ENCODE measurements at places on chromosomes 2 and 18.

GRCh38 chr2:219104107-219105035 lies 43.6 kb upstream of the IHH start:
- no peak for DNase-seq

DNA sequence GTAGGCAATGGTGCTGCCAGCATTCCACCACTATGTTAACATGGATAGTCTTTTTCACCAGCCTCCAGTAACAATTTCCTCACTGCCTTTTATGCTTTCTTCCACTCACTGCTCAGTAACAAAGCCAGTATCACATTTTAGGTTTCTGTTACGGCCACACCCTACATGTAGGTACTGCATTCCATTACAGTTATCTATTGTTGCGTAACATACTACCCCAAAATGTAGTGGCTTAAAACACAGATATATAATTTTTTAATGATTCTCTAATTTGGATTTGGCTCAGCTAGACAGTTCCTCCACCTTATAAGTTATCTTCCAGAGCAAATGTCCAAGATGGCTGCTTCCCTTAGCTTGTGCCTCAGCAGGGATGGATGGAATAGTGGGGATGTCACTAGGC lies 498.7 kb upstream of the ACVR2A start:
- DNase-seq, result no peak

DNA sequence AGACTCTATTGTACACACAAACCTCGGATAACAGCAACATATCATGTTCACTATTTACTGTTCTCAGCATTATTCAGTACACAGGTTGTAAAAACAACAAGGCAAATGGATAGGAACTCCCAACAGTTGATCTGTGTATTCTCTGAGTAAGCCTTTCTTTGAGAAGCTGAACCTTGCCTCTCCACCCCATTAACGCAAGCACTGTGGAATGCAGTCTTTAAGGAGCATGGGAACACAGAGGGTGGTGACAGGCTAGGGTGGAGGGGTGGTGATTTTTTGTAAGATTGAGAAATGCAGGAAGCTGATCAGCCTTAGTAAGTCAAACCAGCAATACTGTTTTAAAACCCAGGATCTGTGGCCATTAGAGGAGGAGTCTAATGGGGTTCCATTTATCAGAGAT lies 19.6 kb upstream of the SERPINB11 start:
- no peak for DNase-seq

DNA sequence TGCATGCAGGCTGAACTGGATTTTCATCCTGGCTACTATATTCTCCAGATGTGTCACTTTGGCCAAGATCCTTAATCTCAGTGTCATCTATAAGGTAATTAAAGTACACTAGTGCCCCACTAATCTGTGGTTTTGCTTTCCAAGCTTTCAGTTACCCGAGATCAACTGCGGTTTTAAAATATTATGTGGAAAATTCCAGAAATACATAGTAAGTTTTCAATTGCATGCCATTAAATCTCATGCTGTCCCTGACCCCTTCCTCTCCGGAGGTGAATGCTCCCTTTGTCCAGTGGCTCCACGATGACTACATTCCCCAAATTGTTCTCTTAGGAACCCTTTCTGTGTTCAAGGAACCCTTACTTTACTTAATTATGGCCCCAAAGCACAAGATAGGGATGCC lies 5.3 kb upstream of the TYMS start:
- no peak for DNase-seq

DNA sequence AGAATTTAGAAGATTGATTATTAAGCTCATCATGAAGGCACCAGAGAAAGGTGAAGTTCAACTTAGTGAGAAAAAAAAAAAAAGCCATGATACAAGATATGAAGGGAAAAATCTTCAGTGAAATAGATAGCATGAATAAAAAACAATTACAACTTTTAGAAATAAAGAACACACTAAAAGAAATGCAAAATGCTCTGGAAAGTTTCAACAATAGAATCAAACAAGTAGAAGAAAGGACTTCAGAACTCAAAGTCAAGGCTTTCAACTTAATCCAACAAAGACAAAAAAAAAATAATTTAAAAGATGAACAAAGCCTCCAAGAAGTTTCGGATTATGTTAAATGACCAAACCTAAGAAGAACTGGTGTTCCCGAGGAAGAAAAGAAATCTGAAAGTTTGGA lies 105.5 kb downstream of the GRB14 start:
- DNase-seq, result no peak

DNA sequence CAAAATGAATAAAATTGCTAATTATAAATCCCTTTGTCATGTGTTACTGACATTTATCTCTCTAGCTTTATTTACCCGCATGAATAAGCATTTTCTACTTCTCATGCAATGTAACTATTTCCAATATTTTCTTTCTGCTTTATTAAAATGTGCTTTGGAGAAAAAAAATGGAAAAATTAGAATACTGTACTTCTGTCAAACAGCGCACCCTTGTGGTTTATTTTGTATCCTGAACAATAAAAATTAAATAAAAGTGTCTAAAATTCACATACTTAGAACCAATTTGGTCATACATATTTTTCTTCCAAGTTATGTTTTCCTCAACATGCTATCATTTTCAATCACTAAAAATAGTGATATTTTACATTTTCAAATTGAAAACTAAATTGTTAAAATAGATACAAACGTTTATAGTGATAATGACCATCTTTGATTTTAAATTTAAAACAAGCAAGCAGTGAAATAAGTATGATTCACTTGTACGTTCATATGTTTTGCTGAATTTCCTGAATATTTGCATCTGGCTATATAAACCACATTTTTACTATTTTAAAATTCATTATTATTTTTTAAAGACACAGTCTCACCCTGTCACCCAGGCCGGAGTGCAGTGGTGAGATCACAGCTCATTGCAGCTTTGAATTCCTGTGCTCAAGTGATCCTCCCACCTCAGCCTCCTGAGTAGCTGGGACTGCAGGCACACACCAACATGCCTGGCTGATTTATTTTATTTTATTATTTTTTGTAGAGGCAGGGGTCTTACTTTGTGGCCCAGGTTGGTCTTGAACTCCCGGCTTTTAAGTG lies 95.9 kb upstream of the GRB14 start:
- no peak for DNase-seq

DNA sequence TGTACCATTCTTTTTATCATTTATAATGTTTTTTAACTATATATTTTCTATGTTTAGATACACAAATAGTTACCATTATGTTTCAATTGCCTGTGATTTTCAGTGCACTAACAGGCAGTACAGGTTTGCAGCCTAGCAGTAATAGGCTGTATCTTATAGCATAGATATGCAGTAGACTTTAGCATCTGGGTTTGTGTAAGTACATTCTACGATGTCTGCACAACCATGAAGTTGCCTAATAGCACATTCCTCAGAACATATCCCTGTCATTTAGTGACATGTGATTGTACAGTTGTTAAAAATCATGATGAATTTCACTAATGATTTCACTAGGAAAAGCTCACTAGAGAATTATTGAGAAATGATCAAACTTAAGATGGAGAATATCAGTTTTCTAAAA lies 884.6 kb downstream of the DPP10 start:
- DNase-seq, result no peak

DNA sequence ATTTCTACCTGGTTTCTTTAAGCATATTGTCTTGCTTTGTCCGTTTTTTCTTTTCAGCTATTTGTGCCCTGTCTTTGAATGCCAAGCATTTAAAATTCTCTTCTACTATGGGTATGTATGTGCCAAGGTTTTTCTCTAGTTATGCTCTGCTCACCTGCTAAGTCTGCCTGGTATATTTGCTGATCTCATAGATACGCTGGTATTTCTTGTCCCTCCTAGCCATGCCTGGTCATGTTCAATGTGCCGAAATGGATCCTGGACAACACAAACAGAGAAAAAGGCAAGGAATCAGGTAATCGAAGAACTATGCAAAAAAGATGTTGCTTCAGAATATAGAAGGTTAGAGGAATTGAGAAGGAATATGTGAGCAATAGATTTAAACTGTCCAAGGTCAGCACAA lies 14.9 kb upstream of the KDM3A start:
- no peak for DNase-seq

DNA sequence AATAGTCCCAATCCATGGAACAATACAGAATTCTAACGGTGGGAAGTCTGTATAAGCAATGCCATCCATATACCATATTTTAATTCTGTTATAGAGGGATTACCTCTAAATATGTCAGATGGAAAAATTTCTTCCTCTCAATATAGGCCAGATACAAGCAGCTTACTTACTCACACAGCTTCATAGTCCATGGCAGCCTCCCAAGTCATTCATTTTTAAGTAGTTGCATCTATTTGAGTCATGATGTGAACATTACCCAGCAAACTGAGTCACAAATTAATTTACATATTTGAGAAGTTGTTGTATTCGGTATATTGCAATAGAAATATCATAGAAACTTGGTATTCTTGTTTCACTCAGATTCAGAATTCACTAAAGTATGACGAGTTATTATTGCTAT lies 20.3 kb downstream of the TBR1 start:
- no peak for DNase-seq

- DNase-seq, result no peak
These were observed 46.7 kb downstream of the REEP1 start for GRCh38 chr2:86290596-86291327.

DNA sequence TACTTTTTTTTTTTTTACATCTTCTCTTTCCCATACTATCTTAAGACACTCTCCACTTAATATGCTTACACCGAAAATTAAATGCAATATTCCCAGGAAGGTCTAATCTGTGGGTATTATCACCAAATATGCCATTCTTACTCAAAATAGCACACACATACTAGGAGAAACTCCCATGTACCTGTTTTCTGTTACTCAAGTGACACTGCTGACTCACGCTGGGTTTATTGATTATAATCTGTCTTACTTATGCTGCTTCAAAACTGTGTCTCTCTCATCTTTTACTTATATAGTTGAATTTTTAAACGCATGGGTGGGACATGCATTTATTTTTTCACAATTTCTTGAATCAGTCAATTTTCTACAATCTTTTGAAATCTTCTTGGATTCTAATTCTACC lies 29.9 kb downstream of the MRPL19 start:
- DNase-seq, result no peak

- DNase-seq, result no peak
These were observed 205.7 kb downstream of the DSEL start for GRCh38 chr18:67310826-67311225.

DNA sequence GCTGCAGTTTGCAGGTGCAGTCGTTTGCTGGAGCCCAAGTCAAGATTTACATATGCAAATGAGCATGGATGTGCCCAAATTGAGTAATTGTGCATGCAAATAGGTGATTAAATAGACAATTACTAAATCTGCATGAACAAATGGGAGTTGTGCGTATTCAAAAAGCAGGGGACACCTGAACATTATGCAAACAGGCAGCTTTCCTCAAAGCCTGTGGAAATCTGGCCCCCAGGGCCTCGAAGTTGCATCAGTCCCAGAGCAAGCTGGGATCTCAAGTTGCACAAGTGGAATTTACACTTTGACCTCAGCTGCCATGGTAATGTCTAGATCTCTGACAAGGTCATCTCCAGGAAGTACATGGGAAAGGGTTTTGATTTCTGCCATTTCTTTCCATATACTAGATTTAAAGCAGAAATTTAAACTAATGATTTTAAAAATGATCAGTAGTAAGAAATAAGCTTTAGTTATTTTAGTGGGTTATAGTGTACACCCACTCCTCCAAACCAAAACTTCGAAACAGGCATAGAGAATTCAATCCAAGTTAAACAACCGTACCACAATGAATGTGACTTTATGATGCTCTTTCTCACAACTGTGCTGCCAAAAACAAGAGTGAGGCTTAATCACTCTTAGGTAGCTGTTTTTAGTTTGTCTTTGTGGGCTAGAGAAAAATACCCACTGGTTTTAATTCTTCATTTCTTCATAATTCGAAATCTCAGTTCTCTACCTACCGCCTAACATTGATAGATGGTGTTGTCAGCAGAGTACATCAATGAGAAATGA lies 110.7 kb downstream of the RND3 start:
- DNase-seq, result no peak

All from stimulated activated CD4-positive, alpha-beta T cell treated with anti-CD3 and anti-CD28 coated beads, Interleukin-4, amount 100 ng/mL, for 48 hours (primary cell).